ENCODE measurements at places on chromosomes 12 and 14.

DNA sequence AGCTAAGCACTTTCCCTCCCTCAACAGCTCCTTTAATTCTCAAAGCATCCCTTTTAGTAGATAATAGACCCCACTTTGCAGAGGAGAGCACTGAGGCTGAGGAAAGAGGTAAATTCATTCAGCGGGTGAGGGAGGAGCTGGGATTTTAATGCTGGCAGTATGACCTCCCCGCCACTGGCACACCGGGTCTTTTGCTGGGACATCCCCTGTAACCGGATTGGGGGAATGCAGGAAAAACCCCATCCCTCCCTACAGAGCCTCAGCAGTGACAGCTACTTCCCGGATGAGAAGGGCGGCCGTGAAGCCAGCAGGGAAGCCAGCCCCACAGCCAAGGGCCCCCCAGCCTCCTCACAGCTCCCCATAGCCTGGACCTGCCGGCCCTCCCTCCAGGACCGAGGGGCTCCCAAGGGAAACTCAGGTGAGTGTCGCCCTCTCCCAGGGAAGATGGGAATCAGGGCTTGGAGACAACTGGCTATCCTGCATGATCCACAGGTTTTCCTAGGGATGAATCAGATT lies 12.1 kb downstream of the ZBTB39 start:
- no peak for DNase-seq

DNA sequence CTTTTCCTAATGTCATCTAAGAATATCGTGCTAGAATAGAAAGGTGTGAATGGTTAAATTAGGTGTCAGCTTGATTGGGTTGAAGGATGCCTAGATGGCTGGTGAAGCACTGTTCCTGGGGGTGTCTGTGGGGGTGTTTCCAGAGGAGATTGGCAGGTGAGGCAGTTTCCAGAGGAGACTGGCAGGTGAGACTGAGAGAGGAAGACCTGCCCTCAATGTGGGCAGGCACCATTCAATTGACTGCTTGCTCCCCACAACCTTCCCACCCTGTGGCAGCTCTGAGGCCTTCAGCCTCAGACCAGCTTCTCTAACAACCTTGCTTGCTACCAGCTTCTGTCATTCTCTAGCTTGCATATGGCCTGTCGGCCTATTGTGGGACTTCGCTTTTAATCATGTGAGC lies 9.2 kb downstream of the RNASE9 start:
- no peak for DNase-seq

DNA sequence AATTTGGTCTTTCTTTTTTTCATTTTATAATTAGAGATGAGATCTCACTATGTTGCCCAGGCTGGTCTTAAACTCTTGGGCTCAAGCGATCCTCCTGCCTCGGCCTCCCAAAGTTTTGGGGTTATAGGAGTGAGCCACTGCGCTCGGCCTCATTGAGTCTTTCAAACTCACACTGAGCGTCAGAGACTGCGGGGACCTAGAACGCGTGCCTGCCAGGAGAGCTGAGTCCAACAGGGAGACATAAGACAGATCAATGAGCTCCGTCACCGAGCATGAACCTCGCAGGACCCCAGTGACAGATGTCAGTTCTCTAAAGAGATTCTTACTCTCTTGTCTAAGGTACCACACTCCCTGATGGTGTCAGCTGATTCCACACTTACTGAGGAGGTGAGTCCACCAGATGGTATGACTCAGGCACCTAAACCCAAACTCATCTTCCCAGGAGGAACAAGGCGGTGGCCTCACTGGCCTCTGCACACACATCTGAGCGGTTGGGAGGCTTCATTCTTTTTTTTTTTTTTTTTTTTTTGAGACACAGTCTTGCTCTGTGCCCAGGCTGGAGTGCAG lies 58.9 kb downstream of the CCDC88C start:
- DNase-seq = no peak

GRCh38 chr14:104473649-104474494 lies 105.7 kb upstream of the C14orf180 start:
- DNase-seq = no peak

DNA sequence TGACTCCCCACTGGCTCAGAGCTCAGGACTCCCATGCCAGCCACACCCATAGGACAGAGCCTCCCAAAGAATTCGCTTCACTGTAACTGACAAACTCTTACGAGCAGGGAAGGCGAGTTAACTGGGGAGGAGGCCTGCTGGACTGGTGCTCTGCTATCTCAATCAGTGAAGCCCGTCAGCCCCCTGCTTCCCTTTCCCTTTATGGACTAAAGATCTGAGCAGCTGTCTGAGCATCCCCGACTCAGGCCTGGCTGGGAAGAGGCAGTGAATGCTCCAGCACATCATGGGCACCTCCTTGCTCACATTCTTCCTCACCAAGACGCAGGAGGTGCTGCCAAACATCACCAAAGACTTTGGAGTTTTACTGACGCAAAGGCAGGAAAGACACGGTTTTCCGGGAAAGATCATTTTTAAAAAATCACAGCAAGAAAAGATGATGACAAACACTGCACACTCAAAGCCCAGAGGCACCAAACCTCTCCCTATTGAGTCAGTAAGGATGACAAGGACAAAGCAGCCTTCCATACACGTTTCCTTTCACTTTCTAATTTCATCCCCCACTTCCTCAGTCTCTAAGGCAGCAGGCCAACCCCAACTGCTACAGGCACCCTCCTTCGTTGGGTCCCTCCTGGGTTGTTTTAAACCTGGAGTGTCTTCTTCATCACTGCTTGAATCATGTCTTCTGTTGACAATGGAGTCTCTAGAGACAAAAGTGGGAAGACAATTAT lies 45.0 kb upstream of the P2RX7 start:
- DNase-seq = peak; percentile 26

- DNase-seq = no peak
These were observed 330.4 kb downstream of the TRHDE start for GRCh38 chr12:72602581-72602980.

- no peak for DNase-seq
These were observed 36.7 kb downstream of the RPS29 start for GRCh38 chr14:49549446-49549845.

DNA sequence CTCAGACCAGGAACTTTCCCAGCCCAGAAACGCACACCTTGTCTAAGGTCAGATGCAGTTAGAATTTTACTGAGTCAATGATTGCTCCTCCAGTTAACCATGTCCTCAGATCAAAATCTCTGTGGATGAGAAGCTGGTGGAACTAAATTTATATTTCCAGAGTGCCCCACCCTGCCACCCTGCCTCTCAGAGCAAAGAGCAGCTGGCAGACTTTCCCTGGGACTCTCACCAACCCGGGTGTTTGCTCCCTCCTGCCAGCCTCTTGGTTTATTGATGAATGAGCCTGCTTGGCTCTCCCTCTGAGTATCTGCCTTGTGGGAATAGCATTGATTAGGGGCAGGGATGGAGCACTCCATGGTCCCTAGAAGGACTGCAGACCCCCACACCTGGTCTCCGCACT lies 5.9 kb upstream of the KRT1 start:
- DNase-seq = no peak

- DNase-seq = no peak
These were observed 19.7 kb downstream of the SLC41A2 start for GRCh38 chr12:104938371-104938770.

DNA sequence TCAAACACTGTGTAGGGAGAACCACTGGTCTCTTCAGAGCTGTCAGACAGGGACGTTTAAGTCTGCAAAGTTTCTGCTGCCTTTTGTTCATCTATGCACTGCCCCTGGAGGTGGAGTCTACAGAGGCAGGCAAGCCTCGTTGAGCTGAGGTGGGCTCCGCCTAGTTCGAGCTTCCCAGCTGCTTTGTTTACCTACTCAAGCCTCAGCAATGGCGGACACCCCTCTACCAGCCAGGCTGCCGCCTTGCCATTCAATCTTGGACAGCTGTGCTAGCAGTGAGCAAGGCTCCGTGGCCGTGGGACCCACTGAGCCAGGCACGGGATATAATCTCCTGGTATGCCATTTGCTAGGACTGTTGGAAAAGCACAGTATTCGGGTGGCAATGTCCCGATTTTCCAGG lies 24.6 kb upstream of the YBX3 start:
- no peak for DNase-seq

DNA sequence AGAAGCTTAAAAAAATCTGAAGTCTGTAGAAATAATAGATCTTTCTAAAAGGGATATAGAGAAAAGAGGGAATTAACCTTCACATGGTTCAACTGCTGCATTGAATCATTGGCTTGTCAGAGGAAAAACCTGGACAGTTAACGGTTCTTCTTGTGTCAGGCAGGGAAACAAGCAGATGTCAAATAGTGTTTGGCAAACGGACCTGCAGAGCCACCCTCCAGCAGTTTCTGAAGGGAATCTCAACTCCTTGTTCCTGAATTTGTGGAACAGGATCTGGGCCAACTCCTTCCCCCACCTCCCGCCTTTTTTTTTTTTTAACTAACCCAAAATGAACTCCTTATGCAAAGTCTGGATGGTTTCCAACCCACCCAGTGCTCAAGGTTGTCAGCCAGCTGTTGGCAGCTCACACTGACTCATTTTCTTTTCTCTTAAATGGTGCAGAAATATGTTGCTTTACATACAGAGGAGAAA lies 187.3 kb downstream of the CAND1 start:
- peak; percentile 38 for DNase-seq

GRCh38 chr14:94771906-94772490 lies 2.1 kb upstream of the GSC start:
- DNase-seq = no peak

DNA sequence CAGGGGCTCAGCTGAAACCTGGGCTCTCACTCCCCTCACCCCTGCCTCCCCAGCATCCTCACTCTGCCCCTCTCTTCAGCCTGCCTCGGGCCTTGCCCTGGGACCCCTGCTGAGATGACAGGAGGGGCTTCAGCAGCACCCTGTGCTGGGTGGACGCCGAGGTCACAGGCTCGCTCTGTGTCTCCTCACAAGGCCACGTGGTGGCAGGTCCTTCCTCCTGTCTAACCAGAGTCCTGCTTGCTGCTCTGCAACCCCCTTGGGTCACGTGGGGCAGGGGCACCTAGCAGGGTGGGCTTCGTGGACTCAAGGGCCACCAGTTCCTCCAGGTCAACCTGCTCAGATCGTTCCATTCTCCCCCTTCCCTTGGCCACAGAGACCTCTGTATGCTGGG lies 90.4 kb downstream of the TMEM121 start:
- no peak for DNase-seq

DNA sequence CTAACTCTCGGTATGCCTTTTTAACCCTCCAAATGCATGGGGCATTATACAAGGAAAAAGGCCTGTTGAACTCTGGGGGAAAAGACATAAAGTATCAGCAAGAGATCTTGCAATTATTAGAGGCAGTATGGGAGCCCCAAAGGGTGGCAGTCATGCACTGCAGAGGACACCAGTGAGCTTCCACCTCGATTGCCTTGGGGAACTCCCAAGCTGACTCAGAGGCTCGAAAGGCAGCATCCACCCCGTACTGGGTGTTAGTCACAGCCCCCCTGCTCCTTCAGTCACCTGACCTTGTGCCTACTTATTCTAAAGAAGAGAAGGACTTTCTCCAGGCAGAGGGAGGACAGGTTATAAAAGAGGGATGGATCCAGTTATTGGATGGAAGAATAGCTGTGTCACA lies 781.4 kb upstream of the TMEM132C start:
- DNase-seq = peak; percentile 66

DNA sequence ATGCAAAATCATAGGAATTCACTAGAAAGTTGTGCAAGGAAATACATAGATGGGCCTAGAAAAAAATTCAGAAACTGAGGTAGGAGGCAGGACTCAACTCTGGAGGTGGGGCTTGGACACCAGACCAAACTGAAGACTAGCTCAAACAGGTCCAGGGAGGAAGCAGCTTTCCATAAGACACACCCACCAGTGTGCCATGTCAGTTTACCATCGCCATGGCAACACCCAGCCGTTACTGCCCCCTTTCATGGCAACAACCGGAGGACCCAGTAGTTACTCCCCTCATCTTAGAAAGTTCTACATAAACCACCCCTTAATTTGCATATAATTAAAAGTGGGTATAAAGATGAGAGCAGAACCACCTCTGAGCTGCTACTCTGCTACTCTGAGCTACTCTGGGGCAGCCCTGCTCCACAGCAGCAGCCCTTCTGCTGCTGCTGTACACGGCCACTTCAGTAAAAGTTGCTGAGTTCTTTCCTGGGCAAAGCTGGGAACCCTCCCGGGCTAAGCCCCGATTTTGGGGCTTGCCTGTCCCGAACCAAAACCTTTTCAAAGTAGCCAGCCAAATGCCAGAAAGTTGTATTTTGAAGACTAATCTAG lies 30.8 kb upstream of the NINJ2 start:
- DNase-seq = no peak

DNA sequence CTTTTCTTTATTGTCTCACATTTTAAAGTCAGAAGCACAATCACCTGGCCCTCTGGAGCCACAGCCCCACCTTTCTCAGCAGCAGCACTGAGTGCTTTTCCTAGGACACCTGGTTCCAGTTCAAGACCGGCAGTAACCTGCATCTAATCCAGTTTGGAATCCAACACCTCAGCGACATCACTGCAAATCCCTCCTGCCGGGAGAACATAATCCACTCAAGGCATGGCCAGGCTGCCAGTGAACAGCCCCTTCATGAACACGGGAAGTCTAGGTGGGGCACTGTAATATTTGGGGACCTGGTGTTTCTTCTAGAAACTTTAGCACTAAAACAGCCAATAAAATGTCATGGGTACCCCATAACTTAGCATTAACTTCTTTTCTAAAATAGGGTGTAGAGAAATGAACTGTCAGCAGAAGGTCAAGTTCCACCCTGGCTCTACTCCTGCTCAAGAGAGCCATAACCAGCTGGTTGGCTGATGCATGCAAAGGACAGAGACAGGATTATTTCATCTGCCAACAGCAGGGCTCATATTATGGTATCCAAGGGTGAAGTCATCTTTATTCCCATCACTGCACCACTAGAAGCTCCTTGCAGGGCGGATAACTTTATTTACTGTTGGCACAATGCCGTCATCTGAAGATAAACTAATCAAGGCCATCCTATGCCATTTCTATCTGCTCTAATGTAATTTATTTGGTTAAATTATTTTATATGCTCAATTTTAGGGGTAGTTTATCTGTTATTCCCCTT lies 76.7 kb downstream of the TTC7B start:
- no peak for DNase-seq
